ENCODE measurements at places on chromosomes 7 and 10.

- no peak for DNase-seq
Observed at GRCh38 chr10:110498087-110498981, 627 bp downstream of the DUSP5 start.

DNA sequence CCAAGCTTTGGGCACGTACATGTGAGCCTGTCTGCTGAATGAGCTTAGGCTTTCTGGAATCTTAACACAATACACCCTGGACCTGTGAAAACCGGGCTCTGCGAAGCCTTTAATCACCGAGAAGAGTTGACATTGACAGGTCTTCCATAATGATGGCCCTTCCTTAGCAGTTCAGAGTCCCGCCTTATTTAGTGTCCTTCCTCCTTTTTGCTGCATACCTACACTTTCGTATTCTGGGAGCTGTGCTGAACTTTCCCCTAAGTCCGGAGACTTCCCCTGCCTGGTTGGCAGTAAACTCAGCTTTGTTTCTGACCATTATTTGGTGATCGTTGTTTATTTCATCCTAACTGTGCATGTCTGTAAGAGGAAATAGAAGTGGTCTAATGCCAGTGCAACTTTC lies 212.0 kb downstream of the CAMK1D start:
- no peak for DNase-seq

- no peak for DNase-seq
Observed at GRCh38 chr7:55591282-55591931, 19.1 kb upstream of the VOPP1 start.

- DNase-seq, result no peak
Observed at GRCh38 chr7:112130729-112131410, 75.3 kb downstream of the DOCK4 start.

- DNase-seq, result no peak
Observed at GRCh38 chr7:77265666-77266065, 66.0 kb upstream of the FGL2 start.

DNA sequence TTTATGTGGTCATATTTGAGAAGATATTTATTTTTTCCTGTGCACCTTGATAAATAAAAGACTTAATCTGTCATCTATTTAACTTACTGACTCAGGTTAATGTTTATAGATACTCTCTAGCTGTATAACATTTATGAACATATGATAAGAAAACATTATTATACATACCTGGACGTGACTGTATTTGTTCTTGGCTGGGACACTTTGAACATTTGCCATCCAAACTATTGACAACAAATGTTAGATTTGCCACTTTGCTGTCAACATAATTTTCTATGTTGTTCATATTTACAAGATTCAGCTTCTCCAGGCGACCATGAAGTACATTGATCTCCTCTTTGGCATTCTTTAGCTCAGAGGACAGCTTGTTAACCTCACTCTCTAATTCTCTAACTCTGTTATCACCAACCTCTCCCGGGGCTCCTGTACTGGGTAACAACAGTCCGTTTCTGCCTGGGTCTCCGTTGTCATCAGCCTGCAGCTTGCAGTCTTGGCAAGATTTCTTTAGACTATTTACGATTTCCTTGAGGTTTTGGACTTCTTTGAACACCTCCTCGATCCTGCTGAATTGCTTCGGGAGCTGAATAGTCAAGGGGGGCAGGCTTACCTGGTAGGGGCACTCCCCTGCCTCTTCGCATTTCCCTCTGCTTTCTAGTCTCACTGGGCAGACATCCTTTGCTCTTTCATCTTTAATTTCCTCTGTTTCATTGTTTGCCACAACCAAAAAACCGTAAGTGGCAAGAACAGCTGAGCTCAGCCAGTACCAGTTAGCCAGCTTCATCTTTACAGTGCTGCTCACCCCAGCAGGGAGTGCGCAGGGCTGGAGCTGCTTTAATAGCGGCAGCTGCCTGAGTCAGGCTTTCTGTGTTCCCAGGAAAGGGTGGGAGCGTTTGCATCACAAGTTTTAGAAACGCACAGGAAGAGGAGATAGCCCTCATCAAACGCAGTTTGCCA lies at the start of gene FGL2:
Gene FGL2 (minus strand): TSS at position 807 of the 954 bp plus-strand sequence. CDS start 26 bp downstream, at position 781.
- DNase-seq, result peak; percentile 21

DNA sequence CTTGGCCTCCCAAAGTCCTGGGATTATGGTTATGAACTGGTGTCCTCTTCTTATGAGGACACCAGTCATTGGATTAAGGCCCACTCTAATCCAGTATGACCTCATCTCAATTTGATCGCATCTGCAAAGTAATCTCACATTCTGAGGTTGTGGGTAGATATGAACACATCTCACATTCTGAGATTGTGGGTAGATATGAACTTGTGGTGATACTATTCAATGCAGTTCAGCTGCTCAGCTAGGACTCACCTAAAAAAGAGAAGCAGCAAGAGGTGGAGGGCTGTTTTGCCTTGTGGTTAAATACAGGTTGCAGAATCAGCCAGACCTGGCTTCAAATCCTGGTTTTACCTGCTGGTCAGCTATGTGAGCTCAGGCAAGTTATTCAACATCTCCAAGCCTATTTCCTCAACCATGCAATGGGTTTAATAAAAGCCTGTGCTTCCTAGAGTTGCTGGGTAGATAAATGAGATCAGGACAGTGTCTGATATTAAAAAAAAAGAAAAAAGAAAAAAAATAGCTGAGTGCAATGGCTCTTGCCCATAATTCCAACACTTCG lies 8.5 kb upstream of the BAG3 start:
- DNase-seq, result no peak

- DNase-seq, result no peak
Observed at GRCh38 chr10:86234541-86235270, 131.9 kb downstream of the GRID1 start.

GRCh38 chr7:134818613-134819345 lies 39.3 kb downstream of the CALD1 start:
- no peak for DNase-seq

- DNase-seq, result no peak
Observed at GRCh38 chr10:50882540-50882983, 2.9 kb downstream of the A1CF start.

DNA sequence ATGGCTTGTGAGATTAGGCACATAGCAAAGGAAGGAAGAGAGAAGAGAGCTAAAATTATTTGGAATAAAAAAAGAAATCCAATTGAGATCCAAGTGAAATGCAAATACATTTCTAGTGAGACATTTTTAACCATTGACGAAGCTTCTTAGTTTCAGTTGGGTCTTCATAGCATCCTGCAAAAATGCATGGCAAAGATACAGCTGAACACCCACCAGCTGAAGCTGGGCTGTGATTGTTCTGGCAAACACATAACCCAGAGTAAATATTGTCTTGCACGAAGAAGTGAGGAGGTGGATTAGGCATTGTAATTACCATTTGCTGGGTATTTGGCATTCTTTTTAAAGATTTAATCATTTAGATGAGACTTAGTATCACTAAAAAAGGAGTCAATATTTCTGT lies 409.4 kb downstream of the GRM8 start:
- DNase-seq, result no peak

- no peak for DNase-seq
Observed at GRCh38 chr10:95516774-95517373, 44.3 kb downstream of the SORBS1 start.

DNA sequence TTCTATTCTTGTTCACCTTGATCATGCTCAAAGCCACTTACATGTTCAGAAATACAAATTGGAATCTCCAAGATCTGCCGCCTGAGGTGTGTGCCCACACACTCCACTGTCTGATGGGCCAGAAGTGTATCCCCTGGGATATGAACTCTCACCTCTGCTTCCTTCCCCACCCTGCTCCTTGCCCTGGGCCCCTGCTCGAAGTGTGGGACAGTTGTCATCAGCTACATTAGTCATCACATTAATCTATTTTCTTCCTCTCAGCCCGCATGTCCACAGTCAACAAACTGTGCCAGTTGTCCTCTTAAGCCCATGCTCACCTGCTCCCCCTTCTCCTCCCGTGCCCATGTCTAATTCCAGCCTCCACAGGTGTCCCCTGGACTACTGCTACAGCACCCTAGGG lies 154.7 kb downstream of the PTPN20 start:
- DNase-seq, result no peak

GRCh38 chr7:139827042-139827441 lies 2.0 kb upstream of the TBXAS1 start:
- DNase-seq, result no peak

DNA sequence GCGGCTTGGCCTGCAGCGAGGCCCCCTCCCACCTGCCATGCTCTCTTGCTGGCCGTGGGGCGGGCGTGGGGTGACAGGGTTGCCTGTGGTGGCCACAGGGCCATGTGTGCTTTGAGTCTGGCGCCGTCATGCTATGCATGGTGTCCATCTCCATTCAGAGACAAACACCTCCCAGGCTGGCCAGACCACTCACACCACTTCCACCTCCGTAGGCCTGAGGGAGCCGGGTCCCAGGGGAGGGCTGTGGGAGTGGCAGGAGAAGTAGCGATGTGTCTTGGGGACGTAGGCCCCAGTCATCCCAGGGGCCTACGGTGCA lies 65.5 kb downstream of the DNAJB6 start:
- DNase-seq, result no peak

DNA sequence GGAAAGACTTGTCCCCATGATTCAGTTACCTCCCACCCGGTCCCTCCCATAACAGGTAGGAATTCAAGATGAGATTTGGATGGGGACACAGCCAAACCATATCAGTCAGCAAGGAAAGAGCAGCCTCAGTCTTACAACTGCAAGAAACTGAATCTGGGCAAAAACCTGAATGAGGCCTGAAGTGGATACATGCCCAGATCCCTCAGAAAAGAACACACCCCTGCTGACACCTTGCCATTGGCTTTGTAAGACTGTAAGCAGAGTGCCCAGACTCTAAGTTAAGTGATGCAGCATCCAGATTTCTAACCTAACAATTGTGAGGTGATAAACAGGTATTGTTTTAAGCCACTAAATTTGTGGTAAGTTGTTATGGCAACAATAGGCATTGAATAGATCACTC lies 670.8 kb downstream of the SORCS1 start:
- no peak for DNase-seq

- DNase-seq, result no peak
Observed at GRCh38 chr7:46707973-46708372, 786.9 kb upstream of the IGFBP3 start.

- no peak for DNase-seq
Observed at GRCh38 chr7:18995270-18995671, 122.2 kb downstream of the TWIST1 start.

DNA sequence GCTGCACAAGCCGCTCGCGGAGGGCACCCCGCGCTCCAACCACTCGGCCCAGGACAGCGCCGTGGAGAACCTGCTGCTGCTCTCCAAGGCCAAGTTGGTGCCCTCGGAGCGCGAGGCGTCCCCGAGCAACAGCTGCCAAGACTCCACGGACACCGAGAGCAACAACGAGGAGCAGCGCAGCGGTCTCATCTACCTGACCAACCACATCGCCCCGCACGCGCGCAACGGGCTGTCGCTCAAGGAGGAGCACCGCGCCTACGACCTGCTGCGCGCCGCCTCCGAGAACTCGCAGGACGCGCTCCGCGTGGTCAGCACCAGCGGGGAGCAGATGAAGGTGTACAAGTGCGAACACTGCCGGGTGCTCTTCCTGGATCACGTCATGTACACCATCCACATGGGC lies 50.0 kb downstream of the FIGNL1 start:
- no peak for DNase-seq

- DNase-seq, result no peak
Observed at GRCh38 chr10:103855852-103856796, 748 bp upstream of the SH3PXD2A start.

GRCh38 chr7:10075866-10076265 lies 897.8 kb upstream of the PHF14 start:
- no peak for DNase-seq

GRCh38 chr10:33660329-33660728 lies 325.9 kb upstream of the NRP1 start:
- DNase-seq, result no peak

DNA sequence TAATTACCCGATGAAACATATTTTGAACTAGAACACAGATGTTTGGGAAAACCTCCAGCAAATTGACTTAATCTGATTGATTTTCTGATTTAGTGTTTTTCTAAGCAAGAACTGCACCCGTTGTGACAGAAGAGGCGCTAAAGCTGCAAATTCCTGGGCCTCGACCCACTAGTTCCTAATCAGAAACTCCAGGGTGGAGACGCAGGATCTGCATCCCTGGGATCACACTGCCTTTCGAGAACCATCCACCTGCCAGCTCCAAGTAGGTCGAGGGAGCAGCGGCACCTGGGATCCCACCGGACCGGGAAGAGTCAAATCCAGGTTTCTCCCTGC lies 136.8 kb upstream of the CDCA7L start:
- DNase-seq, result no peak
